SHP77 treated with DMSO at 0.1 percent for 48 hours (cell line): ENCODE measurements at places on chromosomes 12 and 14.

- DNase-seq, result no peak
Observed at GRCh38 chr14:34629344-34629656, 648 bp downstream of the SNX6 start.

- no peak for DNase-seq
Observed at GRCh38 chr14:72996916-72997315, 30.0 kb downstream of the ZFYVE1 start.

- DNase-seq, result no peak
Observed at GRCh38 chr12:49947593-49948226, 2.8 kb upstream of the AQP2 start.

DNA sequence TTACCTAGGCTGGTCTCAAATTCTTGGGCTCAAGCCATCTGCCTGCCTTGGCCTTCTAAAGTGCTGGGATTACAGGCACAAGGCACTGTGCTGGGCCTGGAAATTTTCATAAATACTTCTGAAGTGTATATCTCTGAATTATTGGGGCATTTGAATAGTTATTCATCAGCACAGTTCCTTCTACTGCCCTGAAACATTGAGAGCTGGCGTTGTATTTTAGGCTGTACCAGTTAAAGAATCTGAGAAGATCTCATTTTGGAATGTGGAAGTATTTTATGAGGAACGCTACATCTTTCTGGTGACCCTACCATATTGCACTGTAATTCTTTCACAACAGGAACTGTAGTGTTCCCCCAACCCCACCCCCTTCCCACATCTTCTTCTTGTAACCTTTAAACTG, 349.0 kb upstream of the RGS6 start:
- no peak for DNase-seq

- DNase-seq, result peak; percentile 87
Observed at GRCh38 chr14:31934767-31935266, 142.3 kb upstream of the ARHGAP5 start.

GRCh38 chr14:99773521-99774497, 19.4 kb upstream of the EML1 start:
- DNase-seq, result no peak

DNA sequence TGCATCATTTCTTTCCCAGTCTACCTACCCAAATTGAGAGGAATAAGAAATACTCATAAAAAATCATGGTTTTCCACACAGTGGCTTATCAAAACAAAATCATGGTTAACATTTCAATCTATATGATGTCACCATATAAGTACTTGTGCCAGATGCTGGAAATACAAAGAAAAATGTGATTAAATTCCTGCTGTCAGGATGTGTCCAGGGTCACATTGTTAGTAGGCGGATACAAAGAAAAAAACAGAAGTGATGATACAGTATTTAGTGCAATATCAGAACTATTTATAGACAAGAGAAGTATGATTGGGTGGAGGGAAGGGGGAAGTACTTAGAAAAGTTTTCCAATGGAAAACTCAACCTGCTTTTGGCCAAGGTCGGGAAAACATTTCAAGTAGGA, 47.0 kb upstream of the OR6J1 start:
- DNase-seq, result no peak

GRCh38 chr12:124778411-124778810, 85.3 kb downstream of the SCARB1 start:
- no peak for DNase-seq

- DNase-seq, result no peak
Observed at GRCh38 chr14:34368971-34369647, 92.9 kb downstream of the SPTSSA start.

DNA sequence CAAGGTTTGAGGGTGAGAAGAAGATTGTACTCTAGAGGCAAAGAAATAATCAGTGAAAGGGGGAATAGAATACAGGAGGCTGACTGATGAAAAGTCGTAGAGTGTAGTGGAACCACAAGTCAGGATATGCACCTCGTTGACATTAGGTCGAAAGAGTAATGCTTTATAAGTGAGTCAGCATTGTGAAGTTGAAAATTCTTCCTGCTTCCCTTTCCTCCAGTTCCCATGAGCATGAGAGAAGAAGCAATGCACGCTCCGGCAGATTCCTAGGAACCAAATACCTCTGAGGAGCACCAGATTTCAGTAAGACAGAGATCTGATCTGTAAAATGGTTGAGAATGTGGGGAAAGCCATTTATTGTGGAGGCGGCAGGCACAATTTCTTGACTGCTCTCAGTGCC, 16.5 kb downstream of the CCER1 start:
- DNase-seq, result no peak

GRCh38 chr14:50530358-50530757, 2.0 kb downstream of the MAP4K5 start:
- no peak for DNase-seq

DNA sequence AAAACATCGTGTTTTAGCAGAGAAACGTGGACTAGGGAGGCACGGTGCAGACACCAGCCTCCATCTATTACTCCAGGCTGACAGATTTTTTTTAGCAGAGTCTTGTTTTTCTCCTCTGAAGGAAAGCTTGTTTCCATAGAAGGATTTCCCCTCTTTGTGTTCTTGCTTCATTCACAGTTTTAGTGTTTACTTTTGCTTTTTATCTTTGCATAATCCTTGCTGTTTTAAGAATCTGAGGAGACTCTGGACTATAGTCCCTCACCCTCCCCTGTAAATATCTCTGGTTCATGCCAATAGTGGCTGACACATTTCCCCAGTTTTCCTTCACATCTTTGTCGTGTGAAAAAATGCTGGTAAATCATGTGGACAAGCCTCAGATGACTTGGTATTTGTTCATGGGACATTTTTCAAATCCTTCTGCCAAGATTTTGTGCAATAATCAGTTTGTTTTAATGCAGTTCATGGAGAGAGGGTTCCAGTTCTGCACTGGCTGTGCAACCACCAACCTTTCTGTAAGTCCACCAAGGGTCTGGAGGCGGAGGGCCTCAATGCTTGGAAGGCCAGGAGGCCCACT, 39.9 kb upstream of the TMCC3 start:
- DNase-seq, result no peak

- no peak for DNase-seq
Observed at GRCh38 chr14:44795725-44796124, 166.0 kb downstream of the KLHL28 start.

DNA sequence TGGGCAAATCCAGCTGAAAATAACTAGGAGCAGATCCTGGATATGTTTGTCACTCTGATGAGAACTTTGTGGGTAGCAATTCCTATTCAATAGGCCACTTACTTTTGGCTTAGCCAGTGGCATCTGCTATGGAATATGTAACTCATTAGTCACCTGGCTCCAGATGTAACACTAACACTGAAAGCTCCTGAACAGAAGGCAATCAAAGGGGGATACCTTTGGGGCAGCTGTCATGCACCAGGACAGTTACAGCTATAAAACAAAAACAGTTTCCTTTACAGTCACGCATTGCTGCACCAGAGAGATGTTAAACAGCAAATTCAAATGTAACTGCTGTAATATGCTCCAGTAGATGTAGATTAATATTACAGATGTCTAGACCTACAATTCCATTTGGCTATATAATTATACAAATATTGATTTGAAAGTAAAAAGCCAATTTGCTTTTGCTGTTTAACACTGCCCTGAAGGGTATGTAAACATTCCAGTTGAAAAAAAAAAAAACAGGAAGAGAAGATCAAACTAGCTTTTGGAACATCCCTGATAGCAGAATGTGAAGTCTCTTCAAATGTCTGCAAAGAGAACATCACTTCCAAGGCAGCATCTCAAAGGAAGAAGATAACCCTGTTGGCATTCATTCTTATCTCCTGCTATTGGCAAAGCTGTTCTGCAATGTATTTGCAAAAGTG, 18.4 kb downstream of the RACGAP1 start:
- no peak for DNase-seq

- DNase-seq, result no peak
Observed at GRCh38 chr12:48691826-48692487, 9.9 kb upstream of the KANSL2 start.

DNA sequence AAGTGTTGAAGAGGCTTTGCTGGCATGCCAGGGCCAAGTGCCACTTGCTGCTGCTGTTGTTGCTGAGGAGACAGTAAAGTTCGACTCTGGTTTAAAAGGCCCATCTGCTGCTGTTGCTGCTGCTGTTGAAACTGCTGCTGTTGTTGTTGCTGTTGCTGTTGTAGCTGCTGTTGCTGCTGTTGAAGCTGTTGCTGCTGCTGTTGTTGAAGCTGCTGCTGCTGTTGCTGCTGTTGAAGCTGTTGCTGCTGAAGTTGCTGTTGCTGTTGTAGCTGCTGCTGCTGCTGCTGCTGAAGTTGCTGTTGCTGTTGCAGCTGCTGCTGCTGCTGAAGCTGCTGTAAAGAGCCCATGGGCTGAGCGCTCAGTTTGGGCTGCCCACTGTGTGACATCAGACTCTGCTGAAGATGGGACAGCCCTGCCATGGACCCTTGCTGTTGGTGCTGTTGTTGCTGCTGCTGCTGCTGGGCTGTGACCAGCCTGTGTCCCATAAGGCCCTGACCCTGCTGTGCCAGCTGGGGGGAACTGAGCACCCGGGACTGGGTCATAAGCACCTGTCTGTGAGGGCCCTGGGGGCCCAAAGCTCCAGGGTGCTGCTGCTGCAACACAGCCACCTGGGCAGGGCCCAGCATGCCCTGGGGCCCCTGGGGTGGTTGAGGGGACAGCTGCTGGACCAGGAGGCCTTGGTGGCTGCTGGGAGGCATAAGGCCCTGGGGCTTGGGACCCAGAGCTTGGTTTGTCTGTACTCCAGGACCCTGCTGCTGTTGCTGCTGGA, 14.3 kb upstream of the PRKAG1 start:
- no peak for DNase-seq

DNA sequence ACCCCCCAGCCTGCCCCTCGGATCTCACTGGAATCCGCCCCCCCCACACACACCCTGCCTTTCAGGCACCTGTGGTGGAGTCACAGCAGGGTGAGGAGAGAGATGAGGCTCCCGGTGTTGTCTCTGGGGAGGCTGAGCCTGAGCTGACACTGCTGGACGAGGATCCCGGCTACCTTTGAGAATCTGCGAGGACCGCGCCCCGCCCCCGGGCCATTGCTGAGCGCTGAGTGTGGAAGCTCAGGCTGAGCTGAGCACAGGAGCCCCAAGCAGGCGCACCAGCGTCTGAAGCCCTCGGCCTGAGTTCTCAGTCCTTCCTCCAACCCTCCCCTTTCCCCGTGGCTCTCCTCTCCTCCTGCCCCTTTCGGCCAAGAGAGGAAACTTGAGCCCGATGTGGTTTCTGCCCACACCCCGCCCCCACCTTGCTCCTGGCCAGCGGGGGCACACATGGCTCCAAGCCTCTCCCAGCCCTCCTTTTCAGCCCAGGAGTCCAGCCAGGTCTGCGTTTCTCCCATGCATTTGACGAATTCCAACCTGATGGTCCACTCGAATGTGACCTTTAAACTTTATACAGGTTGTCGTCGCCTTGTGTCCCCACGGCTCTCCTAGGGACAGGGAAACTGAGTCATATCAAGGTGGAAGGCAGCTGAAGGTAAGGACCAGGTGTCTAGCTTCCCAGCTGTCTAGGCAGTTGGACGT, at the start of gene NFE2:
Gene NFE2, minus strand, starts transcription at position 284 of the 696 bp plus-strand sequence. CDS start 5,767 bp downstream, outside the sequence.
- DNase-seq, result peak; percentile 2

- no peak for DNase-seq
Observed at GRCh38 chr14:96844857-96845570, 47.8 kb downstream of the VRK1 start.

- DNase-seq, result no peak
Observed at GRCh38 chr12:23356927-23357708, 592.4 kb downstream of the SOX5 start.

DNA sequence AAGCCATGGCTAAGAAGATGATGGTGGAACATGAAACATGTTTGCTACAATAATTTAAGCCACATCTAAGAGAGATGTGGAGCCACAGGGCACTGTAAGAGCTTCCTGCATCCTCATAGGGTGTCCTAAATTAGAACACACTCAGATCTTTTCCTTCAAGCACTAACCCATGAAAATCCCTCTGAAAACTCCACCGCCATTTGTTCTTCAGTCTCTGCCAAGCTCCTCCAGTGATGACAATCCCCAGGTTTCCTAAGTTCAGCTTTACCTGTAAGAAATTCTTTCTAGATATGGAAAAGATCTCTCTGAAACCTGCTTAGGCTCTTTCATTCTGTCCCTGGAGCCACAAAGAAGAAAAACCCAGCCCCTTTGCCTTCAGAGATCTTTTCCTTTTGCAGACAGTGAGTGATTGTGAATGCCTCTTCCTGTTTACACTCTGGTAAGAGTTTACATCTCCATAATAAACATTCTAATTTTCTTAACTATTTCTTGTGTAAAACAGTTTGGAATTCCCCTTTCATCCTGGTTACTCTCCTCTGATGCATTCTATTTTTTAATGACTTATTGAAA, 907.2 kb downstream of the VRK1 start:
- DNase-seq, result no peak

- peak; percentile 35 for DNase-seq
Observed at GRCh38 chr12:82174383-82174782, 183.8 kb downstream of the CCDC59 start.

- no peak for DNase-seq
Observed at GRCh38 chr12:110201995-110202394, 77.8 kb downstream of the IFT81 start.

DNA sequence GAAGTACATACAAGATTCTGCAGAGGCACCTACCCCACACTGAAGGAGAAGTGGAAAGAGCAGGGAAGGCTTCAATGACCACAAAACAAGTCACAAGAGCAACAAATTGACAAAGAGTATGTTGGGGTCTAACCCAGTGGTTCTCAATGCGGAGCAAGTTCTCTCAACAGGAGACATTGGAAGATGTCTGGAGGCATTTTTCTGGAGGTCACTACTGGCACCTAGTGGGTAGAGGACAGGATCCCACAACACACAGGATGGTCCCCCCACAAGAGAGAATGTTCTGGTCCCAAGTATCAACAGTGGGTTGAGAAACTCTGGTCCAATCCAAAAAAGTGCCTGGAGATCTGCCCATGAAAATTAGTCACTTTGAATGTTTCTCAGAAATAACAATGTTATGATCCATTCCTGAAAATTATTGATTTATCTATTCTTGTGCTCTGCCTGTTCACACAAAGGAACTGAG, 3.4 kb downstream of the SSH1 start:
- no peak for DNase-seq

- no peak for DNase-seq
Observed at GRCh38 chr12:93571925-93572711, at the start of gene SOCS2. Gene SOCS2 (plus strand): TSS chr12:93572675. CDS start chr12:93572898, 223 bp downstream.

DNA sequence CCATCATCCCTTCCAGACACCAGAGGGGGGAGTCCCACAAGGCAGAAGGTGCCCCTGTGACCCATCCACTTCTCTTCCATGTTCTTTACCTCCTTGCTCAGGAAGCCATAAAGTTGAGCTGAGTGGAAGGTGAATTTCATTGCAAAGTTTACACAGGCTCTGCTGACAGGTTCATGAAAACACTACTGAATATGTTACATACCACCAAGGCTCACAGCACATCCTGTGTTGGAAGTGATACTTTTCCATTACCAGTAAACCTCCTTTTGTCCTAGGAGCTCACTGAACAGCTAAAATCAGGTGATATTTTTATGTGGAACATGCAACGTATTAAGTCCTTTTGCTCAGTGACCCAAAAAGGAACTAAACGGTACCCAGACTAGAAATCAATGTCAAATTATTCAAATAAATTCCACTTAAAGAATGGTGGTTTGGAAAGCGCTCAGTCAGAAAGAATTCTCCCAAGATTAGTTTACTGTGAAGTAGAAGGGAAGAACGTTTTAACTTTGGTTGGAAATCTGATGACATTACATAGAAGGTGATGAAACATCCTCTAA, 196.2 kb upstream of the NUDT4 start:
- no peak for DNase-seq
